Stomach (tissue), 19 donors: ENCODE measurements at places on chromosomes 3 and 15. TPM values are rescaled to one million over a fixed set of nuclear protein-coding genes. Genes with fewer than 3 reads are reported as not detected.

The ZNF860 gene
- total RNA-seq = not detected

The HESX1 gene
- not detected for total RNA-seq

- H3K4me3 ChIP-seq = no peak overlapping the region
- no peaks in the 10 kb centered on the region for H3K36me3 ChIP-seq
- H3K27me3 ChIP-seq = no peaks in the 10 kb centered on the region
- DNase-seq = no peak
- peak overlapping the region; percentile 16 for H3K27ac ChIP-seq
These were observed 52.3 kb upstream of the CGNL1 start for GRCh38 chr15:57323806-57324589.

DNA sequence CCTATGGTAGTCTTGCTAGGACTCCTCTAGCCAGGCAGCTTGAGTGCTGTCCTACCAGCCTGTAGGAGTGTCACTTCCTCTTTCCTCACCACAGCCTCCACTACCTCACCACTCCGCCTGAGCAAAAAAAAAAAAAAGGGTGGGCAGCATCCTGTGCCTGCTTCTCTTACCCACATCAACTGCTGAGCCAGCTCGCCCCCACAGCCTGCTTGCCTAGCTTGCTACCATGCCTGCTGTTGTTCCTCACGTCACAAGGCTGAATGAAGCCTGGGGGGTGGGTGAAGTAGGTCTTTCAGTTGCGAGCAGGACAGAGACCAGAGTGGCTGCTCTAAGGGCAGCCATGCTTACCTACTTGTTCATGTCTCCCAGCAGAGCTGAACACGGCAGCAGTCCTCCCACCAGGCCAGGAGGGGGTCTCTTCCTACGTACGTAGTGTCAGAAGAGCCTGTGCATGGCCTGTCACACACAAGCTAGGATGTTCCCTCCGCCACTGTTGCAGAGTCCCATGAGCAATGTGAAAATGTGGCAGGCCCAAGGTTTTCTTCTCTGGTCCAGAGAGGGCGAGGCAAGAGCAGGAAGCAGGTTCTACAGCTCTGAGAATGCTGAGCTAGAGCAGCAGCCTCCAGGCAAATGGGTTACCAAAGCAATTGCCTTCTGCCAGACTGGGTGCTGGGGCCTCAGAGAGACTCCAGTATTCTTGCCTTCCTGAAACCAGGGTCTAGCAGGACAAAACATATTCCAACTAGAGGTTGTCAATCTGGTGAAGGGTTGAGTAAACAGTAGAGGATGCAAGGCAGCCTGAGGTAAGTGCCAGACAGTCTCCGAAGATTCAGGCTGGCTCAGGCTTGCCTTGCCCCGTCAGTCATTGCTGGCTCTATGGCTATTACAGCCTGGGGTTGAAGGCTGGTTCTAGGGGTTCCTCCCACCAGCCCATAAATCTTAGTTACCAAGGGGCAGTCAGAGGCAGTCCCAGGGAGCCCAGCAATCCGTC is 8.1 kb downstream of the PPM1M start:
- H3K27me3 ChIP-seq = no peaks in the 10 kb centered on the region
- H3K4me1 ChIP-seq = peaks cover 42% of the 10 kb centered on the region
- peak overlapping the region; percentile 53 for H3K27ac ChIP-seq
- no peak overlapping the region for H3K4me3 ChIP-seq

The GPR171 gene
- 0.73 TPM for total RNA-seq

GRCh38 chr3:9916734-9917680 is at the start of gene IL17RC:
IL17RC (plus strand) TSS chr3:9917098; CDS start chr3:9917316, 218 bp downstream.
- H3K4me3 ChIP-seq = peak within 1 kb of the TSS; percentile 64
- H3K27ac ChIP-seq = peak within 1 kb of the TSS; percentile 92
- H3K36me3 ChIP-seq = no peaks in the 10 kb centered on the region
- H3K4me1 ChIP-seq = peaks cover 44% of the 10 kb centered on the region

GRCh38 chr3:51295625-51296024 is 89.5 kb upstream of the MANF start:
- DNase-seq = no peak
- no peak overlapping the region for H3K4me3 ChIP-seq
- no peaks in the 10 kb centered on the region for H3K4me1 ChIP-seq
- no peaks in the 10 kb centered on the region for H3K36me3 ChIP-seq

The TERC gene
- total RNA-seq = 369 TPM
